CD8-positive, alpha-beta memory T cell (primary cell): ENCODE measurements at places on chromosomes 16 and 17. TPM values are rescaled to one million over a fixed set of nuclear protein-coding genes. Genes with fewer than 3 reads are reported as not detected.

- H3K27ac ChIP-seq: no peak overlapping the region
- no peaks in the 10 kb centered on the region for H3K36me3 ChIP-seq
- no peak overlapping the region for H3K4me3 ChIP-seq
- peaks cover 14% of the 10 kb centered on the region for H3K27me3 ChIP-seq
Measured at GRCh38 chr17:19579867-19580565, 46.4 kb downstream of the SLC47A1 start.

DNA sequence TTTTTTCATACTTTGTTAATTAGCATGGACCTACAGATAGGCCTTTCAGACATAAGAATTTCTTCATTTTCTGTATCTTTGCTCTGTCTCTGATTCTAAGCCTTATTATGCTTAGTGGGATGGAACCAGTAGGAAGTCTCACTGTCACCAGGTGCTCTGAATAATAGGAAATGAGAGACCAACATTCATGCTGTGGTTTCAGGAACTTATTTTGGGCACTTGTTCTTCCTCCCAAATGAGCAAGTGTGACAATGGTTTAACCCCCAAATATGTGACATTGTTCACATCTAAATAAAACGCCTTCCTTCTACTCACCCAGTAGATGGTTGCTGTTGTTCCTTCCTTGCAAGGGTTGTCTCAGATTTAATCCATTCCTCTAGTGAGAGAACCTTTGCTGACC lies 100.2 kb downstream of the SYCE1L start:
- DNase-seq: no peak
- no peak overlapping the region for H3K27ac ChIP-seq
- H3K4me3 ChIP-seq: no peak overlapping the region
- H3K27me3 ChIP-seq: no peaks in the 10 kb centered on the region

- DNase-seq: no peak
- no peaks in the 10 kb centered on the region for H3K27me3 ChIP-seq
- no peaks in the 10 kb centered on the region for H3K4me1 ChIP-seq
Measured at GRCh38 chr16:20242568-20243255, 84.6 kb downstream of the GP2 start.

- no peaks in the 10 kb centered on the region for H3K4me1 ChIP-seq
- H3K27me3 ChIP-seq: peaks cover 11% of the 10 kb centered on the region
- DNase-seq: no peak
- H3K27ac ChIP-seq: no peak overlapping the region
- no peak overlapping the region for H3K4me3 ChIP-seq
- H3K36me3 ChIP-seq: no peaks in the 10 kb centered on the region
Measured at GRCh38 chr17:50469208-50469605, 527 bp upstream of the CHAD start.

DNA sequence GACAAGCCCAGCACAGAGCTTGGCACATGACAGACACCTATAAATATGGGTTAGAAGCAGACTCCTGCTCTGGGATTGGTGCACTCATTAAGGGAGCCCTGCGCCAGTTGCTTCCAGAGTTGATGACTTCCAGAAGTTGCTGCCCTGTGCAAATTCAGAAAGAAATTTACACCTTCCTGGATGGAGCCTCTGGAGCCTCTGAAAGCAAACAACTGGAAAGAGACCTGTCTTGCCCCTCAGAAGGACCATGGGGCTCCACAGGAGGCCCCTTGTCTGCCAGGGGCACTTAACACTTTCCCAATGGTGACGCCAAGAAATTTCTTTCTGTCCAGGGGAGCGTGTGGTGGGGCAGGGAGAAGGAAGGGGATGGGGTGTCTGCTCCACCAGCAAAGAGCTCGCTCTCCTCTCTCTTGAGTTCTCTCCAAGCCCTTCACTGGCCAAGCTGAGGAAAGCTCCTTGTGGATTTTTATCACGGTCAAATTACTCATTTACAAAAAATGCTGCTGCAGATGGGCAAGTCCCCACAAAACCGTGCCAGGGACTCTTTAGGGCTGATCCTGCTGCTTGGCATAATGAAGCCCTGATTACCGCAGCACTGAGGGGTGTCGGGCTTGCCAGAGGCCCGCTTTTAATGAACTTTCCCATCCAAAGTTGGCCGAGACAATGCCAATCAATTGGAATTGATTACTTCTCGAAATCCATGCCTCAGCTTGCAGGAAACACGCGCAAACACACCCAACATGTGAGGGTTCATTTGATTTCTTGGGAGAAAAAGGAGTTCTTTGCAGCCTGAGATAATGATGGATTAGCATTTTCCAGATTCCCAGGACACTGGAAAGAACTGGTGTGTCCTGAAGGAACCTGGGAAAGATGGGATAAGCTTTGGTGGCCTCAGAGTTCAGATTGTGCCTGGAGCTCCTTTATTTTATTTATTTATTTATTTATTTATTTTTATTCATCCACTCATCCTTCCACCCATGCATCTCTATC lies 583.6 kb upstream of the CDH5 start:
- DNase-seq: no peak
- H3K27ac ChIP-seq: no peak overlapping the region
- no peaks in the 10 kb centered on the region for H3K36me3 ChIP-seq
- no peak overlapping the region for H3K4me3 ChIP-seq
- no peaks in the 10 kb centered on the region for H3K4me1 ChIP-seq

DNA sequence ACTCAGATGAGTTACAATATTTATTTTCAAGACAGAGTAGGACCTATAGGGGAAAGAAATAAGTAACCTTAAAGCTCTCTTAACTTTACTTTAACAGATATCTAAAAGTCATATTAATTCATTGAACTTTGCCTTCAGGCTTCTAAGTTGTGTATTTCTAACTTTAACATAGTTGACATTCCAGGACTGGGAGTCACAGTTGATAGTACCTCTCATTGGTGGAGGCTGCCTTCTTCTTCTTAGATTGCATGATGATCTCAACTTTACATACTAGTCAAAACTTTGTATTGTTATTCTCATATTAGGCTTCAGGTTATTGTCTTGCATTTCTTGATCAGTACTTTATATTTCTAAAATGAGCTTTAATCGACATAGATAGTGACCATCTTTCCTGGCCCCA lies 350.1 kb upstream of the KIF2B start:
- no peaks in the 10 kb centered on the region for H3K36me3 ChIP-seq
- H3K27ac ChIP-seq: no peak overlapping the region
- H3K4me1 ChIP-seq: no peaks in the 10 kb centered on the region
- no peak overlapping the region for H3K4me3 ChIP-seq
- no peak for DNase-seq

GRCh38 chr16:5046914-5047313 lies 13.2 kb upstream of the NAGPA start:
- no peak overlapping the region for H3K27ac ChIP-seq
- no peaks in the 10 kb centered on the region for H3K4me1 ChIP-seq
- no peaks in the 10 kb centered on the region for H3K36me3 ChIP-seq
- H3K27me3 ChIP-seq: no peaks in the 10 kb centered on the region

- H3K4me3 ChIP-seq: peak overlapping the region; percentile 2
- H3K4me1 ChIP-seq: peaks cover 60% of the 10 kb centered on the region
Measured at GRCh38 chr17:76515274-76515949, 14.2 kb upstream of the RHBDF2 start.

DNA sequence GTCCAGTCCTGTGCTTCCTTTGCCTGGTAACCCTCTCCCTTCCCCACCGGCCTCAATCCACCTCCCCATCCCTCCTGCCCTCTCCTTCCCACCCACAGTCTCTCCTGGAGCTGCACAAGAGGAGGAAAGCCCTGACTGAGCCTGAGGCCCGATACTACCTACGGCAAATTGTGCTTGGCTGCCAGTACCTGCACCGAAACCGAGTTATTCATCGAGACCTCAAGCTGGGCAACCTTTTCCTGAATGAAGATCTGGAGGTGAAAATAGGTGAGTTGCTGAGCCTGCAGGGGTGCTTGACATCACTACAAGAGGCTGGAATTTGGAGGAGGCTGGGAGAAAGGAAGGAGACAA lies 1.3 kb downstream of the PLK1 start:
- H3K4me1 ChIP-seq: peaks cover 14% of the 10 kb centered on the region
- no peak for DNase-seq
- H3K27me3 ChIP-seq: no peaks in the 10 kb centered on the region
- peak overlapping the region; percentile 75 for H3K27ac ChIP-seq
- no peak overlapping the region for H3K4me3 ChIP-seq
- no peaks in the 10 kb centered on the region for H3K36me3 ChIP-seq

DNA sequence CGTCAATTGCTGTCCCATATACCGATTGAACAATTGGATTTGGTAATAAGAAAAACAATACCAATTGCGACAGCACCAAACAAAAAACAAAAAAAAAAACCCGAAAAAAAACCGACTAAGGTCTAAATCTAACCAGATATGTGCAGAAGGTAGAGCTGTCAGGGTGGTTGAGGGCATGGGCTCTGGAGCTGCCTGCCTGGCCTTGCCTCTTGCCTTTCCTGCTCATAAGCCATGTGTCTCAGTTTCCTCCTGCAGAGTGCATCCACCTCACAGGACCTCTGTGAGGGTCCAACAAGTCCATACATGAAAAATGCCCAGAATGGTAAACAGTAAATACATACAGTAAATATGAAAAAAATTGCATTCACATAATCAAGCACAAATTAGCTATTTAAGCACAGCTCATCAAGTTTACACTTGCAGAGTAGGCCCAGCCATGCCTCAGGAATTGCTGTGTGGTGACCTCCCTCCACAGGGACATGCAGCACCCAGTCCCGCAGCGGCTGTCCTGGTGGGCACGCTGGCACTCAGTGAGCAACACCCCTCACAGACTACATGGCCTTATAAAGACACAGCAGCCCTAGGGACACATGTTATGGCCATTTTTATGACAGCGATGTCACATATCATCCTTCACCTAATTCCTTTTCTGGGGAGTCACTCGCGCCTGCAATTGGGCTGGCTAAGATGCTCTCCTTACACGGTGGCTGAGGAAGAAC lies 17.9 kb downstream of the TBC1D28 start:
- DNase-seq: no peak
- H3K4me3 ChIP-seq: no peak overlapping the region
- H3K27me3 ChIP-seq: no peaks in the 10 kb centered on the region
- H3K36me3 ChIP-seq: no peaks in the 10 kb centered on the region
- peaks cover 5% of the 10 kb centered on the region for H3K4me1 ChIP-seq
- no peak overlapping the region for H3K27ac ChIP-seq

TMEM114 gene
- not detected for total RNA-seq

CACNG1 gene
- total RNA-seq: not detected

NPW gene
- total RNA-seq: 12.5 TPM

PRRT2 gene
- total RNA-seq: 1.3 TPM
